Upper lobe of left lung (tissue), 6 donors: ENCODE measurements at places on chromosomes 13 and 19. TPM values are rescaled to one million over a fixed set of nuclear protein-coding genes. Genes with fewer than 3 reads are reported as not detected.

KCTD12 gene
- 61.5 TPM for total RNA-seq

PLEKHF1 gene
- total RNA-seq, result 17.6 TPM

TRPC4 gene
- 1.0 TPM for total RNA-seq

- no peaks in the 10 kb centered on the region for H3K4me1 ChIP-seq
- no peak overlapping the region for H3K4me3 ChIP-seq
- H3K36me3 ChIP-seq, result no peaks in the 10 kb centered on the region
- no peaks in the 10 kb centered on the region for H3K27me3 ChIP-seq
These were observed 1340.8 kb downstream of the PCDH9 start for GRCh38 chr13:65889368-65889767.

DNA sequence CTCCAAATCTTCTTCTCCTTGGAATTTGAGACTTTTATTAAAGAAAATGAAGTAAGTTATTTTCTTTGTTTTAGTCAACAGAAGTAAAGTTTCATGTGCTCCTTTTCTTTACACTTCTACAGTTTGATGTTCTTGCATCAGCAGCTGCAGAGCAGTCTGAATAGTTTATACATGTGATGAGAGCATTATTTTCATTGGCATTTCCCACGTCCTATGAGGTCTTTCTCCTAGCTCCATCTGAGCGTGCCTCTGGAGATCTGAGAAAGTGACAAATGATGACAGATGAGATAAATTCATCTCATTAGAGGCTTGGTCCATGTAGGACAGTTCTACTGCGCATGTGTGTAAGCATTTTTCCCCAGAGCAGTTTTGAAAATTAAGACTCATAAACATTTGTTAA is 1290.0 kb downstream of the UQCRFS1 start:
- H3K36me3 ChIP-seq, result no peaks in the 10 kb centered on the region
- DNase-seq, result no peak
- no peak overlapping the region for H3K27ac ChIP-seq
- H3K4me1 ChIP-seq, result no peaks in the 10 kb centered on the region

GRCh38 chr19:13163609-13164342 is 13.6 kb downstream of the IER2 start:
- no peaks in the 10 kb centered on the region for H3K36me3 ChIP-seq
- H3K27me3 ChIP-seq, result no peaks in the 10 kb centered on the region
- peaks cover 65% of the 10 kb centered on the region for H3K4me1 ChIP-seq
- H3K4me3 ChIP-seq, result peak overlapping the region; percentile 43
- DNase-seq, result peak; percentile 92

DNA sequence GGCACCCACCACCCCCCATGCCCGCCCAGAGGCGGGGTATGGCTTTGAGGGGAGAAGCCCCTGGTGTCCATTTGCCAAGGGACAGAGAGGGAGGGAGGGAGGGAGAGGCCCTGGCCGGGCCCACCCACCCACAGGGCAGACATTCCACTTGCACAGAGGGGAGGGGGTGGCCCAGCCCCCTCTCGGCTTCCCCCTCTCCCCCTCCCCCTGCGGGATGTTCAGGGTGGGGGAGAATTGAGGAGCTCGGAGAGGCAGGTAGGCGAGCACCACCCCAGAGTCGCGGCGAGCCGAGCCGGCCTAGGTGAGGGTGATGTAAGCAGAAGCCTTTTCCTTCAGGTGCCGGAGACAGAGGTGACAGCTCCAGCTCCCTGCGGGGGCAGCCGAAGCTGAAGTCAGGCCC is 12.3 kb downstream of the DPF1 start:
- H3K4me1 ChIP-seq, result peaks cover 26% of the 10 kb centered on the region
- H3K36me3 ChIP-seq, result peaks cover 8% of the 10 kb centered on the region
- no peak overlapping the region for H3K4me3 ChIP-seq
- H3K27ac ChIP-seq, result no peak overlapping the region

DNA sequence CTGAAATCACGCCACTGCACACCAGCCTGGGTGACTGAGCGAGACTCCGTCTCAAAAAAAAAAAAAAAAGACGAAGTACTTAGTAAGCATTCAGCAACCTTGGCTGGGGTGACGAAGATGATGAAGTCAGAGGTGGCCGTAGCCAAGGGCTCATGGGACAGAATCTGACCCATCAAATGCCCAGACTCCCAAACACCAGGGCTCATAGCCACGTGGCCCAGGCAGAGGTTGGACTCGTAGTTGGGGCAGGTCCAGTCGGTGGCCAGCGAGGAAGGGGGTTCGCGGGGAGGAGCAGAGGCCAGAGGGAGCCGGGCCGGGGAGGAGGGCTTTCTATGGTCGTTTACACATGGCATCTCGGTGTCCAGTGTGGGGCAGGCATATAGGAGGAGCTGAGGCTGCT is 52.1 kb upstream of the EHD2 start:
- no peaks in the 10 kb centered on the region for H3K27me3 ChIP-seq
- no peak overlapping the region for H3K27ac ChIP-seq

GRCh38 chr13:59842507-59842906 is 321.2 kb downstream of the DIAPH3 start:
- H3K36me3 ChIP-seq, result no peaks in the 10 kb centered on the region
- H3K27ac ChIP-seq, result no peak overlapping the region
- no peak for DNase-seq
- H3K4me1 ChIP-seq, result no peaks in the 10 kb centered on the region
- H3K4me3 ChIP-seq, result no peak overlapping the region
